Stimulated activated CD4-positive, alpha-beta T cell treated with anti-CD3 and anti-CD28 coated beads, TNF-alpha, amount 100 ng/mL, for 1 hour (primary cell): ENCODE measurements at places on chromosomes 5 and 9.

DNA sequence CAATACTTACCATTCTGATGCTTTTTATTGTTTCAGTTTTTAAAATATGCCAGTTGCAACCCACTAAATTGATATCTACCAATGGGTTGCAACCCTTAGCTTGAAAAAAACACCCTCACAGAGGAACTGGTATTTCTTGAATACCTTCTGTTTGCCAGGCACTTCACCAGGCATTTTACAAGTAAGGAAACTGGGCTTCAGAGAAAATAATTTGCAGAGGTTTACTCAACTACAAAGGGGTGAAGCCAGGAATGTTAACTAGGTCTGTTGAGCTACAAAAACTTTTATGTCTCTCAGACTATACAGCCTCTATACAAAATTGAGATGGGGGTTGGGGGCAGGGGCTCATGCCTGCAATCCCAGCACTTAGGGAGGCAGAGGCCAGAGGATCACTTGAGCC, 65.0 kb downstream of the STX17 start:
- no peak for DNase-seq

GRCh38 chr9:14516656-14517055, 176.6 kb downstream of the ZDHHC21 start:
- DNase-seq, result no peak

- DNase-seq, result no peak
These were observed 75.2 kb upstream of the MPDZ start for GRCh38 chr9:13354733-13355132.

GRCh38 chr5:118115791-118116190, 872.6 kb downstream of the DTWD2 start:
- DNase-seq, result no peak

DNA sequence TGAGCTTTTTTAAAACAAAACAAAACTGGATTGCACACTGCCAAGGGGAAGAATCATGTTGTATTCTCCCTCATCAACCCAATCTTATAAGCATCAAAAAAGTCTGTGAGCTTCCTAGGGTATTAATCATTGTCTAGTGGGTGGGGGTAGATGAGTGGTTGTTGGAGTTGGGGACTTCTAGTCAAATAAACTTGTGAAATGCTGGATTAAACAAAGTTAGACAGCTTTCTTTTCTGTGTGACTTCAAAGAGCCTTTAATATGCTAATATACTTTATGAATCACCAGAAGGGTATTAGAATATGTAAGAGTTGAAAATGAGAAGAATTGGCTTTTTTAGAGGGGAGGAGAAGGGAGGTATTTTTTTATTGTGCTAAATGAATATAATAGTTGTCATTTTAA, 87.7 kb downstream of the GALNT10 start:
- DNase-seq, result no peak
